SK-MEL-5 (cell line): ENCODE measurements at places on chromosomes 1 and 21.

GRCh38 chr1:84096176-84096575 is 47.9 kb upstream of the PRKACB start:
- DNase-seq: no peak

GRCh38 chr1:39507230-39507928 is 15.9 kb downstream of the BMP8A start:
- peak; percentile 44 for DNase-seq

DNA sequence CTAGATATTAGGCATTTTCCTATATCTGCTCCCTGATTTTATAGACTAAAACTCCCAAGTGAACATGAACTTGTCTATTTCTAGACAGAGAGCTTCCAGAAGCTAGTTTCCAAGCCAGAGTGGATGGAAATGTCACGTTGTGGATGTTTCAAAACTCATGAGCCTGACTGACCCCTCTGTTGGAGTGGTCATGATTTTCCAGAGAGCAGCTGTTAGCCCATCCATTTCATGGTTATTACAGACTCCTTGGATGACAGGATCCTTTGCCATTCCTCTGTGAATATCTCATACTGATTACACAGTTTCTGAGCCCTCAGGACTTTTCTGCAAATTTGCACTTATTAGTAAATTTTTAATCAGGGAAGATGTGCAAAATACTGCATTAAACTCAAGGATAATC is 76.8 kb upstream of the ATF3 start:
- DNase-seq: no peak

- no peak for DNase-seq
These were observed 241.8 kb upstream of the IRF2BP2 start for GRCh38 chr1:234851450-234852438.

DNA sequence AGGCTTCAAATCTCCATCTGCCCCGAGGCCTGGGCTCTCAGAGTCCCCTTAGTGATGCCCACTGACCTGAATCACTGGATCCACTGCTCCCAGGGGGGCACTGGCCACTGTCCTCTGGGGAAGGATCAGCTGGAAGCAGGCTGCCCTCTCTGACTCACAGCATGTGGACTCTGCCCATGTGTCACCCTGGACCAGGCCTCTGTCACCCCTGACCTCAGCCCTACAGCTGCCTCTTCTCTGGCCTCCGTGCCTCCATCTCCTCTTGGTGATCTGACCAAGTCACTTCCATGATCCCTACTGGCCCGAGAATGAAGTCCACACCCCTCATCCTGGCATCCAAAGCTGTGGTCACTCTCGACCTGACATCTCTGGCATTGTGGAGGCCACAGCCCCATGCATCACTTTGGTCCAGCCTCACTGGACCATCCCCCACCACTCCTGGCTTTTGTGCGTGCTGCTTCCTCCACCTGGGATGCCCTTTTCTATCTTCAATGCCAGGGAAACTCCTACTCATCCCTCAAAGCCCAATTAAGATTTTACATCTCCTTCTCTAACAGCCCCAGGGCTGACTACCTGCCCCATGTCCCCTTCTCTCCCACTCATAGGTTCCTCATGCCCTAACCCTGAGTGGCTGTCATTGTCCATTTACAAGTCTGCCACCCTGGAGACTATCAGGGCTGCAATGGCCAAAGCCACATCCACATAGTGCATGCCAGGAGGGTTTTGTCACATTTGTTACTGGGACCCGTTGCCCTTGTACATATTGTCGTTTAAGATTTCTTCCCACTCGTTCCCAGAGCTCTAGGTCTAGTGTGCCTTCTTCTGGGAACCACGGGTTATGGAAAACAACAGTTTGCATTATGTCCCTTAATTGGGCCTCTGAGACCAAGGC is 685.0 kb downstream of the MATN1 start:
- DNase-seq: no peak

GRCh38 chr1:246332078-246332477 is 175.0 kb downstream of the SMYD3 start:
- no peak for DNase-seq

DNA sequence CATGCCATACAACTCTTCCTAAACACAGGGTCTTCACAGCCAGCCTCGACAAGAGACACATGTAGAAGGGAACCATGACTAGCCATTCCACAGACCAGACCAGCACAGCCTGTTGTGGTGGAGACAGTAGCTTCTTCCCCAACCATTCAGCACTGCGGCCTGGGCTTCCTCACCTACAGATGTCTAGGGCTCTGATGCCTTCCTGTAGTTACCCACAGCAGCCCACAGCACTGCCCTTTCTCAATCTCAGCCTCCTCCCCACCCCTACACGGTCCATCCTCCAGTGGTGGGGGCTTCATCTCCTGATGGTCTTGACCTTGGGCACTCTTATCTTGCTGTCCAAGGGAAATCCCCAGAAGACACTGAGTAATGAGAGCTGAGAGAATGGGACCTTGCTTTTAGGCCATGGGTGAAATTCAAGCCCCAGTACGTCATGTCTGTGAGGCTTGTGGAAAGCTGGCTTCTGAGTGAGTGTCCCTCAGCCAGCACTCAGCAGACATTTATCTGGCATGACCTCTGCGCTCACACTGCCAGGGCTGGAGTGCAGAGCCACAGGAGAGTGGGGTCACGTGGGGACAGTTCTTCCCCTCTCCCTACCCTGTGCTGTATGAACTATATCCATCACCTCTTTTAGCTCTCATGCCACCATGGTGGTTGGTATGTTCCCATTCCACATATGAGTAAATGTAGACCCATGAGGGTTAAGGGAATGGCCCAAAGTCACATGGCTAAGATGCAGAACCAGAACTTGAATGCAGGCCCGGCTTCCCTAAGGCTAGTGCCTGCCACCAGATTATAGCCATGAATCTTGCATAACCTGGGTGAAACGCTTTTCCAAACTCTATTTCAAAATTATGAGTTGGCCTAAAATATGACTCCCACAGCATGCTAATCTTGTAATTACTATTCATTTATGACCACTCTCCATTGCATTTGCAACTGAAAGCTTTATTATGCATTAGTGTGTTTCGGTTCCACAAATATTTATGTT is 104.7 kb downstream of the HIVEP3 start:
- no peak for DNase-seq

GRCh38 chr21:27346041-27346448 is 379.2 kb upstream of the ADAMTS5 start:
- DNase-seq: no peak

DNA sequence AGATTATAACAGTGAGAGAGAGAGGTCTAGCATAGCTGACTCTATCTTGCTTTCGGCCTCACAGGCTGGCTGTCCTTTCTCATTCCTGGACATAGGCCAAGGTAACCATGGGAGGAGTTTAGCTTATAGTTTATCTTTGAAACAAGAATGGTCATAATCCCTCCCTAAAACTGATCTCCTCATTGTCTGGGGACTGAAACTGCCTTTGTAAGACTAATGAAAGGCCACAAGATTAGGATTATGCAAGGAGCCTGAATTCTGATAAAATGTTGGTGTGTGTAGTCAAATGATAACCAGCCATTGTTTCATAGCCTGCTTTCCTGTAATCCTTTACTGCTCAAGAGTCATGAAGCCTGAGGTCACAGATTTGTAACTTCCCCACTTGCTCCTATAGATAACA is 131.9 kb upstream of the LYPLAL1 start:
- no peak for DNase-seq

DNA sequence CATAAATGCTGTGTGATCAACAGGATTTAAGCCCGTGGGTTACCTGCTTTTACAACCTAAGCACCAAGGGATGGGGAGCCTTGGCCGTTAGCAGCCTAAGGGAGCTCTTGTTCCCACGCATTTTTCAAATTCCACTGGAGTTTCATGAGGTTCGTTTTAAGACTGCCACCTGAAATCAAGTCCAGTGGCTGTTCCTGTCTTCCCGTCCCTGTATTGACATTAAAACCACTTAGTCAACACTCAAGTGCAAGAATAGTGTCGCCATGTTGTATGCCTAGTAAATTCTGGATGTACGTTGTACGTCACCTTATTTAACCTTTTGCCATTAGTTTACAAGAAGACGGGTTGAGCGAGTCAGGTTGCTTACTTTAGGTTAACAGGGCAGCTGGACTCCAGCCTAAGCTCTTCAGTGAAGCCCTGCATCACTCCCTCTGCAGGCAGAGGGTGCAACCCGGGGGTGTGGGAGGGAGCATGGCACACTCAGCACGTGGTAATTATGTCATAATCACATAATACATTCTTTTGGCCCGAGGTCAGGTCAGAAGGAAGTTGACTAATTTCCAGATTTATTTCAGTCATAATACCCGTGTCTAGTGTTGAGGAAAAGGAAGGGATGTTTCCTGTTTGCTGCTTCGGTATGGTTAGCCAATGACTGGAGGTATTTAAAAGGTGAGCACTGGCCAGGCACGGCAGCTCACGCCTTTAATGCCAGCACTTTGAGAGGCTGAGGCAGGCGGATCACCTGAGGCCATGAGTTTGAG is 42.5 kb downstream of the CNST start:
- peak; percentile 93 for DNase-seq

DNA sequence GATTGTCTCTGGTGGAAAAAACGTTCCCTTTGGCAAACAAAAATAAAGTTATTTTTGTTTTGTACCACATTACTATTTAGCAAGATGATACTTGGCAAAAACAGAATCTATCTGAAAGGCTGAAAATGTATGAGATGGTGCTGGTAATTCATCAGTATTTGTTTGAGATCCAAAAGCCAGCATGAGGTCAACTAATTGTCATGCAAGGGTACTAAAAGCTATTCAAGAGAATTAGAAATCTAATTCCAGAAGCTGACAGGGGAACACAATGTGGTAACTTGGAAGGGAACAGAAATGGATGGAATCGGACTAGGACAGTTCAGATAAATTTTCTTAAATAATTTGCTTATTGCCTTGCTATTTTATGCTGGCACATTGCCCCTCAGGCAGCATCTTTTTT is 263.8 kb downstream of the KCNT2 start:
- no peak for DNase-seq

DNA sequence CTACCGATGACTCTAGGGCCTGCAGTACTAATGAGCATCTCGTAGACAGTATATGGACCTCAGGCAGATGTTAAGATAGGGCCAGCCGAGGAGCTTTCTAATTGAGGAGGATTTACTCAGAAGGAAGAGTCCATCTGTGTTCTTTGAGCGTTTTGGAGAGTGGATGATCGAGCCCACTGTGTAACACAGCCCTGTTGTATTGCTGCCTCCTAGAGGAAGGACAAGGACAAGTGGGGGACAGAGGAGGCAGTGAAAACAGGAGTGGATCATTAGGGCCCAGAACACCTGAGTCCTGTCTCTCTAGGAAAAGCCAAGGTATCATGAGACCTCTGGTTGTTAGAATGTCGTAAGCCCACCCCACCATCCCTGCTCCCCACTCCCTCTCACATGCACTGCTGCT is 62.9 kb downstream of the TBX19 start:
- peak; percentile 38 for DNase-seq

- no peak for DNase-seq
These were observed 26.2 kb downstream of the ITPKB start for GRCh38 chr1:226712742-226713419.

GRCh38 chr1:68185743-68186142 is 46.6 kb downstream of the WLS start:
- no peak for DNase-seq

DNA sequence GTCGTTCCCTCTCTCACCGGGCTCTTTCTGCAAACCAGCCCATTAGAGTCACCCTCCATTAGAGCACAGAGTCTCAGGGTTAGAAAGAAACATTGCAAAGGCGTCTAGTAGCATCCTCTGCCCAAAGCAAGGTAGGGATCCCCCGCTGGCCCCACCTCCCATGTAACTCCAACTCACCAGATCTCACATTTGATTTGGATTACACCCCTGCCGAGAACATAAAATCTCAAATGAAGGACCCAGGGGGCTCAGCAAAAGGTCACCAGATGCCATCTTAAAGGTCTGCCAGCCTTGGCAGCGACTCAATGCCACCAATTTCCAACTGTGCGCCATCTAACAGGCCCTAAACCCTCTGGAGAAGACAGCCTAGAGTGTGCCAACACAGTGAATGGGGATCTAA is 14.1 kb downstream of the C1orf87 start:
- DNase-seq: no peak
